ENCODE measurements at places on chromosomes 6 and 20.

GRCh38 chr6:47490676-47491075, 13.1 kb downstream of the CD2AP start:
- DNase-seq = no peak

GRCh38 chr6:1351381-1352008, 37.9 kb upstream of the FOXF2 start:
- DNase-seq = no peak

DNA sequence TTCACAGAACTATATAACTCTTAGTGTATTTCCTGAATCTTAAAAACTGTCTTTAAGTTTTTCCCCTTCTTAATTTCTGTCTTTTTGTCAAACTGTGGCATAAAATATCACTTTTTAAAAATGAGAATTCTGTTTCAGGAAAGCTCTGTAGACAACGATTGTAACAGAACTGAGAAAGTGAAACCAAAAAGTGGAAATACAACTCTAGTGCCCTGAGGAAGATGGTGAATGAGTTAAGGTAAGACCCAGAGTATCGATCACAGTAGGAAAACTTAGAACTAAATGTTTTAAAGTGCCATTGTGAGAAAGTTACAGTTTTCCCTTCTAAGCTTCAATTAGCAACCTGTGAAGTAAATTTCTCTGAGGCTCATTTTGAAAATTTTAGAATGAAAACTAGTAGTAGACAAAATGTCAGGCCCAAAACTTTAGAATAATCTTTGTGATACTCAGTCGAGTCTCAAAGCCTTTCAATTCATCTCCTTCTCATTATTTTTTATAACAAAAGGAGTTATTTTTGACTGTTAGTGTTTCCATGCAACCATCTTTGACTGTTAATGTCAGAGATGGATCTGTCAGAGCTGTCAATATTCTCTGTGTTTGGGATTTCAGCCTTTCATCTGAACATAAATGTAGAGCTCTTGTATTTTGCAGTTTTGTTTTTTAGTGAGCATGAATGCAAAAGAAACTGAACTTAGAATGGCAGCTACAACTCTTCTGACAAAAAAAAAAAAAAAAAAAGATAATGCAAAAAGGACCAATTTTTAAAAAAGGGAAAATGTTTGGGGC, 19.0 kb upstream of the TRDN start:
- DNase-seq = no peak

- DNase-seq = no peak
Observed at GRCh38 chr6:20882014-20882413, 347.8 kb downstream of the CDKAL1 start.

DNA sequence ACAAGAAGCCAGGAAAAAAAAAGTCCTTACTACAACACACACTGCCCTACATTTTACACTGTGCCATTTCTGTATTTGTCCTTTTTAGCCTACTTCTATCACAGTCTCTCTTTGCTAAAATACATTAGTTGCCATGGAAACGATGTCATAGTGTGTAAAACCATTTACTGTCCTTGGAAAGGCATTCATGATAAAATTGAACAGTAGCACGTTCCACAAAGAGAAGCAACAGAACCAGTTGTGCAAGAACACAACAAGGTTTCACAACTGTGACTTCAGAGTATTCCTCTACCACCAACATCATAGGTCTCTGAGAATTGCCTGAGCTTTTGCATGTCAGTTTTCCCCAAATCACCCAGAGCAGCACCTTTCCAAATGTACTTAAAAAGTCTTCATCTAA, 20.5 kb downstream of the FYN start:
- DNase-seq = no peak

All from D721Med (cell line).